ENCODE measurements at places on chromosomes 2 and 18. TPM values are rescaled to one million over a fixed set of nuclear protein-coding genes. Genes with fewer than 3 reads are reported as not detected.

OSR1 gene
- 1.7 TPM for total RNA-seq

UGT1A4 gene
- total RNA-seq, result not detected

MEMO1 gene
- total RNA-seq, result 50.4 TPM

MPPE1 gene
- 15.5 TPM for total RNA-seq

TEKT4 gene
- not detected for total RNA-seq

SOX11 gene
- 312 TPM for total RNA-seq

ZDBF2 gene
- 24.6 TPM for total RNA-seq

TBR1 gene
- total RNA-seq, result 95.6 TPM

SLC9A2 gene
- total RNA-seq, result 0.49 TPM

WNT10A gene
- total RNA-seq, result not detected

RAMP1 gene
- 6.4 TPM for total RNA-seq

FKBP1B gene
- 76.5 TPM for total RNA-seq

INO80C gene
- 11.3 TPM for total RNA-seq

COBLL1 gene
- 8.6 TPM for total RNA-seq

CKAP2L gene
- 3.2 TPM for total RNA-seq

GALNT13 gene
- 22.1 TPM for total RNA-seq

ASXL3 gene
- total RNA-seq, result 91.7 TPM

PARD6G gene
- 7.1 TPM for total RNA-seq

ALKAL2 gene
- total RNA-seq, result not detected

ZNF521 gene
- total RNA-seq, result 12.5 TPM

CDKL4 gene
- total RNA-seq, result 5.7 TPM
